ENCODE measurements at places on chromosomes 4 and X. TPM values are rescaled to one million over a fixed set of nuclear protein-coding genes. Genes with fewer than 3 reads are reported as not detected.

DNA sequence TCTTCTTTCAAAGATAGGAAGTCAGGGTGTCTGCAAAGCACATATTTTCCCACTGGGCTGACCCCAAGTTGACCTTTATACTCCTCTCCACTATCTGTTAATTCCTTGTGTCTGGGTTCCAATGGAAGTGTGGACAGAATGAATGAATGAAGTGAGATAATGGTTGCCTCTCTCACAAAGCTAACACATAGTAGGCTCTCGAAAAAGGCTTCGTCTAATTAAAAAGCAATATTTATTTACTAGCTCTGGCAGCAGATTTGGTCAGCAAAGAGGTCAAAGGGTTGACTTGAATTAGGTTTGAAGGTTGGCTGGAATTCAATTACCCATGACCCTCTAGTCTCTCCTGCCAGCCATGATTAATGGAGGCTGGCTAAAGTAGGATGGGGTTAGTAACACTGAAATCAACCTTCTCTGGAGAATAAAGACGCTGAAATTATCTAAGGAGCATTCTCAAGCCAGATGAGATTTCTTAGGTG lies 280.3 kb upstream of the KLF3 start:
- no peak for DNase-seq

DNA sequence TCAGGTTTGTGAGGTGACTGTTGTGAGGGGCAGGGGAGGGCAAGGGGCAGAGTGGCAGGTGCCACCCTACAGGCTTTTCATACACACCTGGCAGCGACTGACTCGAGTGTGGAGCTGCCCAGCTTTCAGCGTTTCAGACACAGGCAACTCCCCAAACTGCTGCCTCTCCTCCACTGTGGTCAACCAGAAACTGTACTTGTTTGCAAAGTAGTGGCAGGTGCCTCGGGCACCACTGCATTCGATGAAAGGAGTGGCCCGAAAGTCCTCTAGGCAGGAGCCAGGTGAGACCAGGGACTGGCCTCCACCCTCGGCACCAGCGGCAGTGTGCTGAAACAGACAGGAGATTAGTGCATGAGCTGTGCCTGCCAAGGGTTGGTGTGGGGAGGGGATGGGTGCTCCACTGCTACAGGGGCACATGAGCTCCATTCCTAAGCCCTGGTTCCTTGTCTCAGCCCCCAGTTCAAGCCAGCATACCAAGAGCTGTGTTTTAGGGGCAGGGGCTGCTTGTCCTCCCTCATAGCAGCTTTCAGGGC lies 65.4 kb downstream of the ATG4A start:
- no peak for DNase-seq

MAGEC3 gene
- total RNA-seq = not detected

DNA sequence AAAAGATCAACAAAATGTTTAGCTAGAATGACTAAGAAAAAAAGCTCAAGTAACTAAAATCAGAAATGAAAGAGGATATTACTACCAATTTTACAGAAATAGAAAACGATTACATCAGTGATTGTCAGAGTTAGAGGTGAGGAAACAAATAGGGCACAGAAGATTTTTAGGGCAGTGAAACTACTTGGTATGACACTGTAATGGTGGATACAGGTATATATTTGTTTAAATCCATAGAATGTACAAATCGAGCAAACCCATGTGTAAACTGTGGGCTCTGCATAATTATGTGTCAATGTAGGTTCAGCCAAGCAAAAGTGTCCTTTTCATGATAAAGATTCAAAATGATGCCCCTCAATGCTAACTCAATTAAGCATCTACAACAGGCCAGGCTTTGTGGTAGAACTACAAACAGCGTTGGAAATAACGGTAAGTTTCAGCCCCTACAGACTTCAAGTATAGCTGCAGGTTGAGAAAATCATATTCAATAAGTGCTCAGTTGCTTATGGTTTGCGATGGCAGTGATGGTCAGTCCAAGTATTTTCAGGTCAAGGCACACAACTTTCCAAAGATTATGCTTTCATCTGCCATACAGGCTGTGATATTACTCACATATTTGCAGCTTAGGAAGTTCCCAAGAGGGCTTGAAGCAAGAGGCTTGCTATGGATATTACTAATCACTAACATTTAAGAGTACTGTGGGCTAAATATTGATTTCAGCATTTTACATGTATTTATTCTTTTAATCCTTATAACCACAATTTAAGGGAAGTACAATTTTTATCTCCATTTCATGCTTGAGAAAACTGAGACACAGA lies 158.6 kb downstream of the TET2 start:
- DNase-seq = no peak

DNA sequence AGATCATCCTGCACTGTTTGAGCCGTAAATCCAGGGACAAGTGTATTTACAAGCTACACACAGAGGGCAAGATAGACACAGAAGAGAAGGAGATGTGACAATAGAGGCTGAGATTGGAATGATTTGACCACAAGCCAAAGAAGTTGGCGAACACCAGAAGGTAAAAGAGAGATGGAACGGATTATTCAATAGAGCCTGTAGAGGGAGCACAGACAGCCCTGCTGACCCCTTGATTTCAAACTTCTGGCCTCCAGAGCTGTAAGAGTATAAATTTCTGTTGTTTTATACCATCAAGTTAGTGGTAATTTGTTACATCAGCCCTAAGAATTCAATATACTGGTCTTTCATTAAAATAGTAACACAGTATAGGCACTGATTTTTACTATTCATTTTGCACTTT lies 447.8 kb downstream of the FAT4 start:
- no peak for DNase-seq

DCHS2 gene
- total RNA-seq = 0.16 TPM

GRCh38 chr4:145960012-145960411 lies 21.4 kb upstream of the ZNF827 start:
- DNase-seq = no peak

MAP7D2 gene
- 0.11 TPM for total RNA-seq

FAM53A gene
- total RNA-seq = 2.4 TPM

KIAA1210 gene
- not detected for total RNA-seq

DNA sequence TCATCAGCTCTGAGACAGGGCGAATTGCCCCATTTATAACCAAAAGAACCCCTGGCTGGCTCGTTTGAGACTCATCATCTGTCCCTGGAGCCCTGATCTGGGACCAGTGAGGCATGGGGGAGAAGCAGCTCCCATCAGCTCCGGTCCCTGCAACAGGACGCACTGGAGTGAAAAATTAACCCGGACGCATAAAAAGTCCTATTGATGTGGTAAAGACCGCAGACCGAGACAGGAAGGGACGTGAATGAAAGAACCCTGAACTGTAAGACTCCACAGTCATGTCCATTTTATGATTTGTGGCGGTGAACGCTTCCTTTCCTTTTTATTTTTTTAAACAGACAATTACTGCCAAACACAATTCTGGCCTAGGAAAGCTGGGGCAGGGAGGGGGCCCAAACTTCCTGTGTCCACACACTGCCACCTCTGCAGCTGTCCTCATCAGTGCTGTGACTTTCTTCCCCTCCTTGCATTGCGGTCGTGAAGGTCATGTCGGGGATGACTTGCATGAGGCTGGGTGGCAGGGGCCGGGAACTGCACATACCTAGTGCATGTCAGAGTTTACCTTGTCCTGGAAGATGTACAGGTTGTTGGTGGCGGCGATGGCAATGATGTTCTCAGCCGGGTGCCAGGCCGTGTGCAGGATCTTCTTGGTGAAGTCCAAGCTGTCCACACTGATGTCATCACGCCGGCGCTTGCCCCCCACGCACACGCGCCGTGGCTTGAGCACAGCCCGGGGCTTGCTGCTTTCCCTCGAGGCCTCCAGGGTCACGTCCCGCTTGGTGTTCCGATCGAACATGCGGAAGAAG lies 53.3 kb downstream of the WFS1 start:
- DNase-seq = no peak

Data from CD4-positive, alpha-beta T cell (primary cell).